Right ventricle myocardium inferior (tissue), 1 donor: ENCODE measurements at places on chromosomes 5 and 9. TPM values are rescaled to one million over a fixed set of nuclear protein-coding genes. Genes with fewer than 3 reads are reported as not detected.
A peak's percentile ranks its signal among the peaks of the same experiment; 100 is the strongest.

DNA sequence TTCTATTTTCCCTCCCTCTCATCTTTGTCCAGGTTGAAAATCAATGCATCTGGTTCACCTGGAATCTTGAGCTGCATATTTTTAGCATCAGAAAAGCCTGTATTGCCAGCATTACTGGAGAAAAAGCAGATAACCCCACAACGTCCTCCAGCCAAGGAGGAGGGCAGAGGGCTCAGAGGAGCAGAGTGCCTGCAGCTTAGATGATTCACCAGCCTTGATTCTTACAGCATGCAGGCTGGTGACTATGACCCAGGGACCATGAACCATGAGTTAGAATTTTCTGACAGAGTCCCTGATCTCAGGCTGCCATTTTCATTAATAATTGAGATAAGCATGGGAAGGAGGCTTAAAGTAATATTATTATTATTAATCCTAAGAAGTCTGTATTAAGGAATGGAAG, 278.2 kb downstream of the BRINP1 start:
- no peak for DNase-seq

DNA sequence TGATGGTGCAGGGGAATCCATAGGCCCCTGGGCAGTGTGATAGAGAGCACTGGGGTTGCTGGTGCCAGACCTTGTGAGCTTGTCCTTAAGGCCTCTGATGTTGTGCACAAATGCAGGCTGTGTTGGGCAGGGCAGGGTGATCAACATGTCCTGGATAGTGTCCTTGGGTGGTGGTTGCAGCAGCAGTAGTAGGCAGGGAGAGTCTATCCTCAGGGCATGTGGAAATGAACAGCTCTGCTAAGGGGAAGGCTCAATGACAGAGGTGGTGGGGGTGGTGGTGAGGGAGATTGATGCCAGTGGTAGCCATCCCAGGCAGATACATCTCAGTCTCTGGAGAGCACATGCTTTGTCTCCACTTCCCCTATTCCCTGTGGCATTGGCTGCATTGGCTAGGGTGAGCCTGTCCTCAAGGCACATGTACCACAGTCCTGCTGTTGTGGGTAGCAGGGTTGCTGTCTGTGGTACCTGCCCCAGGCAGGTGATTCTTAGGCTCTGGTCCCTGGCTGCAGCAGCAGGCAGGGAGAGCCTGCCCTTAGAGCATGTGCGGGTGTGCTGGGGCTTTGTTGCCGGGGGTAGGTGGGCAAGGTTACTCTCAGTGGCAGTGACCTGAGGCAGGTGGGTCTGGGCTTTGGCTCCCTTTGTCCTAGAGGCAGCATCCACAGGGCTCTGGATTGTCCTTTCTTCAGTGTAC, 111.1 kb downstream of the WDR70 start:
- DNase-seq = no peak

GRCh38 chr5:94675965-94676618, 57.6 kb downstream of the SLF1 start:
- peak; percentile 2 for DNase-seq

DNA sequence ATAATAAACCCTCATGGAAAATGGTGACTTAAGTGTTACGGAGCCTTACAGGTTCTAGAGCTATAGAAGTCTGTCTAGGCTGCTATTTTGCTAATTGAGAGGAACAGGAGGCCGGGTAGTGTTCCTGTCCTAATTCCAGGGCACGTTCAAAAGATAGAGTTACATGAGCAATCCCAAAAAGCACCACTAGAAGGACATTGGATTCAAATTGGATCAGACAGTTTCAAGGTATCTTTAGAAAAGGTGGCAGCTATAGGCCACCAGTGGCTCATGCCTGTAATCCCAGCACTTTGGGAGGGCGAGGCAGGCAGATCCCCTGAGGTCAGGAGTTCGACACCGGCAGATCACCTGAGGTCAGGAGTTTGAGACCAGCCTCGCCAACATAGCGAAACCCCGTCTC, 458.8 kb downstream of the TMEM232 start:
- DNase-seq = no peak

GRCh38 chr9:80867731-80868130, 821.6 kb downstream of the TLE1 start:
- DNase-seq = no peak

GRCh38 chr9:93633492-93634221, 57.3 kb downstream of the PHF2 start:
- DNase-seq = no peak

DNA sequence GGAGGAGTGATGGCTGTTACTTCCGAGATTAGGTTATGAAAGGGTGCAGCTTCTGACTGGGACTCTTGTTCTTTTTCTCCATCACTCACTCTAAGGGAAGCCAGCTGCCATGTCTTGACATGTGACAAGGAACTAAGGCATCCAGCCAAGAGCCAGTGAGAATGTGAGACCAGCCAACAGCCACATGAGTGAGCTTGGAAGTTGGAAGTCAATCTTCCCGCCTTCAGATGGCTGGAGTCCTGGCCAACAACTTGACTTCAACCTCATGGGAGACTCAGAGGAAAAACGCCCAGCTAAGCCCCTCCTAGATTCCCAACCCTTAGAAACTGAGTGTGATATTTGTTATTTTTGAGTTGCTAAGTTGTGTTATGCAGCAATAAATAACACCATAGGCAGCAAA, 201.1 kb downstream of the SNX18 start:
- DNase-seq = peak; percentile 73

- DNase-seq = no peak
Observed at GRCh38 chr5:54390015-54390414, 65.5 kb upstream of the HSPB3 start.

DNA sequence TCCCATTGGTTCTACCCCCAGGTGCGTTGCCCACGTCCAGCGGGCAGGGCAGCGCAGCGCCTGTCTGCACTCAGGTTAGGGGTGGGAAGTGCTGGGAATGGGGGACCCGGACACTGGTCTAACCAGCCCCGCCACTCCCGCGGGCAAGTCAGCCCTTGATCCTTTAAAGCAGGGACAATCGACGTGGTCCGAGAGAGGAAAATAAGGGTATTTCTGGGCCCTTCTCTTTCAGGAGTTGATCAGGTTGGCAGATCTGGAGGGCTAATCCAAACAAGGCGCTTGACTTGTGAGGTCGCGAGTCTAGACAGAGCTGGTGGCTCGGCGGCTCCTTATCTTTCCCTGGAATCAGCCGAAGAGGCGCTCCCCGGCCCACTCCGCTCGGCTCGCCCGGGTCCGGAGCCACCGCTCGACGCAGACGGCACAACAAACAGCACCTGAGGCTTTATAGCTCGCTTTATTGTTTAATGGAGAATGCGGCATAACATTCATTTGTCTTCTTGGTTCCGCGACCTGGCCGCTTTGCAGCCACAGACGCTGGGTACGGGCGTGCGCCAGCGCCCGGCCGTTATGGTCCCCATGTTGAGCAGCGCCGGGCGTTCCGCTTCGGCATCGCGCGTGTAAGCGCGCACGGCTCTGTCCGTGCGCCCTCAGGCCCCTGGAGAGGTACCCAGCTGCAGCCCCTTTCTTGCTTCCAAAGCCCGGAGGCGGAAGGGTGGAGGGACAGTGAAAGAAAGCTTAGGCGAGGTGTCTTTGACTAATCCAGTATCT, 15.8 kb downstream of the ISL1 start:
- DNase-seq = peak; percentile 53

- DNase-seq = no peak
Observed at GRCh38 chr5:174231956-174232487, 186.5 kb downstream of the NSG2 start.

Gene ZNF189
- total RNA-seq = 15.2 TPM

Gene IFNW1
- not detected for total RNA-seq

Gene IFNB1
- total RNA-seq = not detected
